IMR-90 (cell line): ENCODE measurements at places on chromosomes 12 and 14. TPM values are rescaled to one million over a fixed set of nuclear protein-coding genes. Genes with fewer than 3 reads are reported as not detected.

AMN gene
- polyA plus RNA-seq: 0.11 and 0.24 TPM in 2 replicates

PIK3C2G gene
- polyA plus RNA-seq: not detected in 2 replicates

RDH16 gene
- polyA plus RNA-seq: not detected in 2 replicates

MSI1 gene
- not detected in 2 replicates for polyA plus RNA-seq

C1R gene
- polyA plus RNA-seq: 153 and 165 TPM in 2 replicates
